CD4-positive, alpha-beta T cell treated with Interleukin-6 at 100 ng/mL for 8 hours (primary cell): ENCODE measurements at places on chromosomes 2 and 18.
A peak's percentile ranks its signal among the peaks of the same experiment; 100 is the strongest.

DNA sequence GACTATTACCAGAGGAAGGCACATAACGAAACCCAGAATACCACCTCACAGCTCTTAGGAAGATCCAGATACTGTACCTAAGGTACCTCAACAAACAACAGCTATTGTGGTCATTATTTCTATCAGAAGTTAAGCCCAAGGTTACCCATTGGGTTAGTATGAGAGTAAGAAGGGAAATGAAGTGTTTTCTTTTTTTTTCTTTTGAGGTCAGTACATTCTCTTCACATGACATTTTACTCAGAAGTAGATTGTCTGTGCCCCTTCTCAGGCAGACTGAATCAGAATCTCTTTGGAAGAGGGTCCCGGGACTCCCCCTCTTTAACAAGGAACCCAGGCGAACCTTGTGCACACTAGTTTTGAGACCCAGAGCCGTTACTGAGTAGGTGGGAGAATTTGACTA is 233.7 kb upstream of the CXCR4 start:
- no peak for DNase-seq

GRCh38 chr2:224377751-224378700 is 23.9 kb downstream of the FAM124B start:
- no peak for DNase-seq

DNA sequence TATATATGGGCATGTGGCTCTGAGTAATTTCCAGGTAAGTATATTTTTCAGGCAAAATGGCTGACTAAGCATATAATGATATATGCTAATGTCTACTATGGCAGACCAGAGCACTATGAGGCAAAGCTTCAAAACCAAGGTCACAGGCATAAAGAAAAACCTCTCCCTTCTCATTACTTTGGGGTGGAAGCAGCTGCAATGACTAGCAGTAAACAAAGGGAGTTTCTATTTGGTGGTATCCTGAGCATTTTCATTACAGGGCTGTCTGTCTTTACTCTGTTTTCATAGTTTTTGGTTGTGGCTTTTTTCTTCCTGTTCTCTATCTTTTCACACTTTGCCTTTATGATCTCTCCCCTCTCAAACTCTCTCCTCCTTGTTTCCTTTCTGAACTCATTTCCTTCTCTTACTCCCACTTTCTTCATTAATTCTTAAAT is 15.6 kb downstream of the PDE6D start:
- no peak for DNase-seq

DNA sequence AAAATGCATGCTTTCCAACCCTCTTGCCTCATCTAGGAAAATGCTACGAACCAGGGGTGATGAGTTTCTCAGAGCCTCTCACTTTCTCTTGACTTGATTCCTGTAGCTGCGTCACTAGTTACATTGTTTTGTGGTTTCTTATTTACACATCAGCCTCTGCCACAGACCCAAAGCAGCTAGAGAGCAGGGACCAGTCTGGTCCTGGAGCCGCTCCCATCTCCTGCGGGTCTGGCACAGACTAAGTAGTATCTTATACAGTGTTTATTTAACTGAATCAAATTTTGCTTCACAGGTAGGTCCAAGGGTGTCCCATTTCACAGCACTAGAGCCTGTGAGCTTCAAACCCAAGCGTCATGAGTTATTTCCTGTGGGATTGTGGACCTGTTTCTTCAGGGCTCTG is 310.5 kb downstream of the MYCN start:
- DNase-seq, result no peak

DNA sequence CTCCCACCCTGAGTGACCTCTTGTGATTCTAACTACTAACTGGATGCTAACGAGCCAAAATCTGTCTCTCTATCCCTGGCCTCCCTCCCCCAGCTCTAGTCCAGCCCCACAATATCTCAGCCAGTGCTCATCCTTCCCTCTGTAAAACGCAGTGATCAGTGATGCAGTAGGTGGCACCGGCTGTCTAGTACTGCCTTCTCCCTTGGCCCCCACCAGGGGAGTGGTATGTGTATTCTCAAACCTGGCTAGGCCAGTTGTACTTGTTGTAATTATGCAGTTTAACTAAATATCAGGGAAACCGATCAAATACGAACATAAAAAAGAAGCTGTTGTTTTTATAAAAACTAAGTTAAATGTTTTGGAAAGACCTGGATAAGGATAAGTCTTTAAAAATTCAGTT is 113.2 kb upstream of the ALPP start:
- no peak for DNase-seq

DNA sequence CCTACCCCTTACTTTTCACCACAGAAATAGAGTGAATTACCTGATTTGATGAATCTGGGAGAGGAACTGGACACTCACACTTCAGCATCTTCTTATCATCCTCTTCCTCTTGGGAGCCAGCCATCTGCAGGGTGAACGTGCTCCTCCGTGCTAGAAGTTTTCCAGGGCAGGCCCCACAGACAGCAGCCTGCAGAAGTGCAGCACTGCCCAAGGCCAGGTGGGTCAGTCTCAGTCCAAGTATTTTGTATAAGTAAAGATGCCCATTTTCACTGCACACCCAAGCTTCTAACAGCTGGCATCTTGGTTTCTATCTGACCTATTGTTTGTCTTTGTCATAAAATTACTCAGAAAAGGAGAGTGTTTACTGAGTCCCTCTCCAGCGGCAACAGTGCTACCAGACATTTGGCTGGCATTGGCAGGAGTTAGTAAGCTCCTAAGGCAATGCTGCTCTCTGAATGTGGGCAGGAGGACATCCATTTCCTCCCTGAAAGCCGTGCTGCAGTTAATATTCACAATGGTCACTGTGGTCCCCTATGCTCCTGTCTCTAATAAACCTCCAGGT is 222.6 kb upstream of the CTAGE1 start:
- no peak for DNase-seq

DNA sequence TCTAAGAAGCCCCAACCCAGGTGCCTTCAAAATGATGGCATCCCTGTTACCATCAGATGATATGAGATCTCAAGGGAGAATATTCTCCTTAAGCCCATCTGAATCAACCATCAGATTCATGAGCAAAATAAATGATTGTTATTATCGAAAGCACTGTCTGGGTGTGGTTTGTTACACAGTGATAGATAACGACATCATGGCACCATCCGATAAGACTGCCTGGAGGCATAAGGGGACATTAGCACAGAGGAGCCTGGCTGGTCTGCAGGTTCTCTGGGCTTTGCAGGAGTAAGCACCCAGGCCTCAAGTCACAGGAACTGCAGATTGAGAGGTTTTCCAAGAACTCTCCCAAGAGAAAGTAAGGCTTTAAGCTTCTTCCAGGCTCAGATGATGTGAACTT is 15.6 kb downstream of the BMP10 start:
- no peak for DNase-seq

DNA sequence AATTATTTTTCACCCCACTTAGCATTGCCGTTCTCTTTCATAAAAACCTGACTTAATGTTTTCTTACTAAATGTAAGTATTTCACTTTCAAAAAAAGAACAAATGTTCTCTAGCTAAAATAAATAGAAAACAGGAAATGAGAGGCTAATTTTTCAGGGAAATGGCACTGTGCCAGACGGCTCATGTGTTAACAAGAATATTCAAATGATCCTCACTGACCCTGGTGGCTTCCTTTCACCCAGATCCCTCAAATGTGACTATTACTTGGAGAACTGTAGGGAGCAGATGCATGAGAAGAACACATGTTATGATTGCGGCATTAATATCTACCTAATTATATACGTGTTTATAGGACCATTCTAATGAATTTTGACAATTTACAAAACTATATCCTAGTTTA is 827.7 kb downstream of the SOCS6 start:
- DNase-seq, result no peak

DNA sequence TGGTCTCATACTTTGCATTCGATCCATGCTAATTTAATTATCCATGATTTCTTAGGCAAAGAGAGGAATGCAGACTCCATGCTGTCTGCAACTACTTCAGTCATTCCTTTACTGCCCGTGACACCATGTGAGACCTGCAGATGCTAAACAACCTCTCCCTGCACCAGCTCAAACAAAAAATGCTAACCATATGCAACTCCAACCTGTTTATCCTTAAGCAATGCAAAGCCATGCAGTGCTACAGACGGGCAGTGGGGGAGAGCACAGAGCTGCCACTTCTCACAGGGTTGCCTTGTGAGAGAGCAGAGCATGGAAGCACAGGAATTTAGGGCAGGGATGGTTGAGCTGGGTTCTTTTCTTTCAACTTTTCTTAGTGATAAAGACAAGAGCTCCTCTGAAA is 74.9 kb upstream of the KLHL14 start:
- no peak for DNase-seq

GRCh38 chr18:62576845-62577512 is 54.2 kb downstream of the ZCCHC2 start:
- DNase-seq, result no peak

DNA sequence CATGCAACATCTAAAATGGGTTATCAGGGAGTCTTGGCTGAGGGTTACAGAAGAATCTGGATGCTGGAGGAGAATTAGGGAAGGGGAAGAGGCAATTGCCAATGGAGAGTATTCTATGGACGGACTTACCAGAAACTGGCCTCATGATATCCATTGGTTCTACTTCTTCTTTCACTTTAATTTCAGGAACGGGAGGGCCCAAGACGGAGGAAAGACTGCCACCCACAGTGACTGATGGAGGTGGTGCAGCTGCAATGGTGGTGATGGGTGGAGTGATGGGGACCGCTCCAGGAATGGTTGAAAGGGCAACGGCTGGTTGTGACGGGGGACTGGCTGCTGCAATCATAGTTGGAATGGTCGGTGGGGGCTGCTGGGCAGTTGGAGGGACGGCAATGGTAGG is 69.1 kb upstream of the AMMECR1L start:
- no peak for DNase-seq

GRCh38 chr2:42863320-42863719 is 70.9 kb upstream of the HAAO start:
- DNase-seq, result no peak

GRCh38 chr18:79919089-79919488 is 32.4 kb downstream of the SLC66A2 start:
- no peak for DNase-seq

DNA sequence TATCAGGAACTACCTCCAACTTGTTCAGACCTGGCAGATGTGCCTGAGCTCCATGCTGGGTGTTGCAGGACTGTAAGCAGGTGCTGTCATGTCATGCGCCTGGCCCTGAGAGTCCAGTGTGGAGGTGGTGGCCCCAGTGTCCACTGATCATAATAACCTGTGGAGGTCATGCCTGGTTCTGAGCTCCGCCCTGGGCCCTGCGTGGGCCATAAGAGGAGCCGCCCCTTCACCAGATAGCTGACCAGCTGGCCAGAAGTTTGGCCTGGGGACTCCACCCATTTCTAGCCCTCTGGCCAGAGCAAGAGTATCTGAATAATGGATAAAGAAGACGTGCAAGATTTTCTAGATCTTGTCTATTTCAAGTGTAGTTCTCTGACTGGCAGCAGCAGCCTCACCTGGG is 72.4 kb downstream of the CTIF start:
- no peak for DNase-seq

GRCh38 chr18:62403120-62403519 is 78.0 kb downstream of the TNFRSF11A start:
- no peak for DNase-seq

DNA sequence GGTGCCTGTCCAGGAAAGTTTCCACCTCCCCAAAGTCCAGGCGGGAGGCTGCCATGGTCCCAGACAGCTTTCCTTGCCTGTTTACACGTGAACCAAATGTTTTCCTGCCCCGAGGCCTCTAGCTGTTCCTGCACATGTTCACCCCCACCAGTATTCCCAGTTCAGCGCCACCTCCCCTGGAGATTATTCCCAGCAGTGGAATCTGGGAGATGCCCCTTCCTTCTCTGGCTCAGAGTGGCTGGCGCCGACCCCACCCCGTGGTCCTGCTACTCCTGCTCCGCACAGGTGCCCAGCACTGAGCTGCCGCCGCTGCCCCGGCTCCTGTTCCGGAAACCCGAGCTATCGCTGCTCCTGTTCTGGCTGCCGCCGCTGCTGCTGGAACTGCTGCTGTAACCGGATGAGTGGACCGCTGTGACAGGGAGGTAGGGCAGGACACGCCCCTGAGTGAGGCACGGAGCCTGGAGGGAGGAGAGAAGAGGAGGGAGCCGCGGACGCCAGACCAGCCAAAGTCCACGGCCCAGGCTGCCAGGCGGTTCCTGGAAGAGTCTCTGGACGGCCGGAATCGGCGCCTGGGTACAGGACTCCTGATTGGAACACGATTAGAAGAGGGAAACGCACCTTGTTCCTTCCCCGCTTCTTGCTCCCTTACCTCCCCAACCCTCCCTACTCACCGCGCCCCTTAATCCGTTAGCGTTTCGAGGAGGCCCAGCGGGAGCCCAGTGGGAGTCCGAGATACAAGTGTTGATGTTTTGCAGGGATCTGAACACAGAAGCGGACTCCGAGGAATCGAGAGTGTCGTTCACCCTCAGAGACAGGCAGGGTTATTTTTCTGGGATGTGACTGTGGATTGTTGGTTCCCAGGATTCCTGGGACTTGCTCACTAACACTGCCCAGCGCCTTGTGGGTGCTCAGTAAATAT is at the start of gene PDE11A:
PDE11A (minus strand) TSS at position 395 of the 919 bp plus-strand sequence; CDS start at position 55, 340 bp downstream.
- DNase-seq, result peak; percentile 8

- no peak for DNase-seq
These were observed 347.4 kb upstream of the LRP1B start for GRCh38 chr2:142478206-142478605.

GRCh38 chr2:42906557-42907411 is 114.4 kb upstream of the HAAO start:
- no peak for DNase-seq

- no peak for DNase-seq
These were observed 146.5 kb downstream of the MAIP1 start for GRCh38 chr2:200101922-200102321.

DNA sequence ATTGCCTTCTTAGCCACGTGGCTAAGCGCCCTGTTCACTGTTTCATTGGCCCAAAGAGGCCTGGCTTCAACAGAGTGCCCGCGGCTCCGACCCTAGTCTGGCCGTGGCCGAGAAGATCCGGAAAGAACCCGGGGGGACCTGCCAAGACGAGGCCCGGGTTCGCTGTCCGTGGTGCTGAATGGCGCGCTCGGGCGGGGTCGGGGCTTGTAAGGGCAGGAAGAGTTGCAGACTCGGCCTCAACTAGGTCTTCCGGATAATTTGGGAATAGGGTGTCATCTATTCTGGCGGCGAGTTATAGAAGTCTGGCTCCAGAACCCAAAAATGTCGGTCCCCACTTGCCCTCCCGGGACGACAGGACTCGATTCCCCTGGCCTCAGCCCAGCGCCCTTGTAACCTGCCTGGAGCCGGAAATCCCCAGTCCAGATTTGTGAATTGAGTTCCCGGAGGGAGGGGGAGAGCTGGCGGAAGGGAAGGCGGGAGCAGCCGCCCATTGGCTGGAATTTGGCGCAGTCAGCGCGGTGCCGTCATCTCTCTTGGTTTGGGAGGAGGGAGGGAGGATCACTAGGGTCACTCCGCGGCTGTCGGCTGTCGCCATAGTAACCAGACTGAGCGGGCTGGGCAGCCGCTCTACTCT is 3.5 kb downstream of the CDK5R2 start:
- DNase-seq, result peak; percentile 22

- DNase-seq, result no peak
These were observed 14.6 kb upstream of the TNS1 start for GRCh38 chr2:218017211-218018053.

GRCh38 chr2:119111115-119111975 is 47.2 kb downstream of the C1QL2 start:
- no peak for DNase-seq
